ENCODE measurements at places on chromosomes 12 and 14.

DNA sequence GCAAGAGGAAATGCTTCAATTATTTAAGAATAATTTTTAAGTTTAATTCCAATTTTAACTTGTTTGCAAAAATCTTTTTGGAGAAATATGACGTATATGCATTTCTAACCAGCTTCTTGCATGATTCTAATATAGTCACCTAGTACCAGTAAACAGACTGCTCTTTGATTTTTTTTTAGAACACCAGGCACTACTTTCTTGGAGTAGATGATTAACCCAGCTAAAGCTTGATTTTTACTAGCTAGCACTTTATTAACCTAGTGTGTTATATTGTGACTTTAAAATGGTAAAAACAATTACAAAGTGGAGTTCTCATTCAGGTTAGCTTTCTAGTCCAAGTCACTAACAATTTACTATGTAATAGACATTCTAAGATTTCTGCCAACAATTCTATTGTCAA, 32.6 kb upstream of the FGD4 start:
- no peak for DNase-seq

- DNase-seq = peak; percentile 92
Measured at GRCh38 chr14:31937730-31938346, 139.3 kb upstream of the ARHGAP5 start.

- DNase-seq = no peak
Measured at GRCh38 chr12:13913371-13913770, 68.0 kb downstream of the GRIN2B start.

- DNase-seq = peak; percentile 76
Measured at GRCh38 chr12:65597527-65597926, 226.8 kb upstream of the HMGA2 start.

- no peak for DNase-seq
Measured at GRCh38 chr12:62931477-62931876, 3.5 kb downstream of the PPM1H start.

DNA sequence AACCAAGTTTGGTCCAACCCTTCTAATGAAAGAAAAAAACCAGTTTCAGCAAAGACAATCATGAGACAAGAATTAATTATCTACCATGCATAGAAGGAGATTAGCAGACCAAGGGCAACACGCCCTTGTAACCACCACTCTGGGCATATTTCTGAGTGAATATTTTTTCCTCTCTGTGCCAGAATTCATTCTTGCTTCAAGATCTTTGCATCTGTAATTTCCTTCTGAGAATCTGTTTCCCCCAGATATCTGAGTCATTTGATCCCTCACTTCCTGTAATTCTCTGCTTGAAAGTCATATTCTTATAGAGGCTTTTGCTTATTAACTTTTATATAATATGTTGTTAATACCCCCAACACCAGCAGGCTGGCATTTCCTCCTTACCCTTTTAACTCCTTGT, 243.7 kb downstream of the SLC16A7 start:
- no peak for DNase-seq

DNA sequence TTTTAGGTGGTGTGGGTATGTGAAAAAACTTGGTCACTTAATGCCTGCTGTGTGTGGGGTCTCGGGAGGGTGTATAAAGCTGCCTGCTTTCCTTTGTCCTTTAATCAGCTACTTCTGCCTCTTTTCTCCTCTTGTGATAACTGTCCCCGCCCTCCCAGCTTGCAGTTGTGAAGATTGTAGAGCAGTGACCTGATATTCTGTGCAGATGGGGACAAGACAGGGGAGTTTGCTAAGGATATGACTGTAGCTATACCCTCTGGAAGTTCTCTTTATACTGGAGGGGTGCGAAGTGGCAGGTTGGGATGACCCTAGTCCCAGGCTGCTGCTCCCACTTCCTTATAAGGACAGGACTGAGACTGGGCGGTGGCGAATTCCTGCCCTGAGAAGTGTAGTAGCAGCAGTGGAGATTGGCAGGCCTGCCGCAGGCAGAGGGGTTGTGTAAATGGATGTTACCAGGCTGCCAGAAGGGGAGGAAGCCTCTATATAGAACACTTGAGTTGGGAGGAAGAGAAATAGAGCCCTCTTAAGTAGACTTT, 835 bp downstream of the MYL6 start:
- peak; percentile 89 for DNase-seq

- no peak for DNase-seq
Measured at GRCh38 chr14:64550621-64551333, 1.0 kb downstream of the PPP1R36 start.

DNA sequence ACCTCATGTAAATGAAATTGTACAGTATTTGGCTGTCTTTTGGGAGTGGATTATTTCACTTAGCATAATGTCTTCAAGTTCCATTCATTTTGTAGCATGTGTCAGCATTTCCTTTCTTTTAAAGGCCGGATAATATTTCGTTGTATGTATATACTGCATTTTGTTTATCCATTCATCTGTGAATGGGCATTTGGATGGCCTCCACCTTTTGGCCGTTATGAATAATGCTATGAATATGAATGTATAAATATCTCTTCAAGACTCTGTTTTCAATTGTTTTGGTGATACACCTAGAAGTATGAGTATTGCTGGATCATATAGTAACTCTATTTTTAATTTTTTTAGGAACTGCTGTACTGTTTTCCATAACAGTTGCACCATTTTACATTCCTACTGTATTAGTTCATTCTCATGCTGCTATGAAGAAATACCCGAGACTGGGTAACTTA, 164.9 kb downstream of the DYRK2 start:
- DNase-seq = no peak

DNA sequence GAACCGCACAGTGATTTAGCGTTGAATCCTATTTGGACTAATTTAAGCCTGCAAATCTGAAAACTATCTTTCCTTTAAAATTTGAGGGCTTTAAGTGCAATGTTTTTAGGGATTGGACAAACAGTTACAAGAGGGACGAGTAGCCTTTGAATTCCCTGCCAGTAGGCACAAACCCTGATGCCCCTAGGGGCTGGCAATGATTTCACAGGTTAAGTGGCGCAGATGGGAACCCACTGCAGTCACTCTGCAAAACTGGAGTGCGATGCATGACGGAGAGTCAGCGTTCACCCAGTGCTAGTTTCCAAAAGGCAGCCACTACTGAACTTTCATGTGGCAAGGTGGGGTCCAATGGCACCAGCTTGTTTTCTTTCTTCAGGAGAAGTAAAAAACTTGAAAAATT, 99.4 kb upstream of the FRMD6 start:
- DNase-seq = no peak

All from mesendoderm (in vitro differentiated cells).